ENCODE measurements at places on chromosomes 12 and 14.

DNA sequence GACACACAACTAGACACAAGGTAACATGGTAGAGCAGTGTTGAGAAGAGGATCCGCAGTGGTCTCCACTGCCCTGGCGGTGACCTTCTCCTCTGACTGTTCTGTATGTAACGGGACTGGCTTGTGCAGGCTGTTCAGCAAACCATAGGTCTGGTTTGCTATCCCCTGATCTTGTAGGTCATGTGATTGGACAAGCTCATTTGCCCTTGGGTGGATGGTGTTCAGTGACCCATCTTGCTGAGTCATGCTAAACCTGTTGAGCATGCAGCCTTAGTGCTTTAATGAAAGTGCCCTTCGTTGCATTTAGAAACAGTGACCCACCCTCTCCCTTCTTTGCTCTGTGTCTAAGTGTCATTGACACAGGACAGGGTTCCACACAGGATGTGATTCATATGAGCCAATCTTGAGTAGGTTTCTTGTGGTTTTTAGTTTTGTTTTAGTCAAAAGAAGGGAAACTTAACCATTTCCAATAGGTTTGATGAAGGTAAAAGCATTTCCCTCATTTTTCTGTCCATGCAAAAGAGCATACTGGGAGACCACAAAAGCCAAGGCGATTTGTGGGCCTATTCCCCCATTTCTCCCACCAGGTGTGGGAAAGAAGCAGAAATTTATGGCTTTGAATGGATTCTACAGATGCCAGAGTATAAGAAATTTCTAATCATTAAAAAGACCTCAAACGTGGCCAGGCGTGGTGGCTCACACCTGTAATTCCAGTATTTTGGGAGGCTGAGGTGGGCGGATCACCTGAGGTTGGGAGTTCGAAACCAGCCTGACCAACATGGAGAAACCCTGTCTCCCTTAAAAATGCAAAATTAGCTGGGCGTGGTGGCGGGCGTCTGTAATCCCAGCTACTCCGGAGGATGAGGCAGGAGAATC lies 32.6 kb upstream of the HIF1A start:
- DNase-seq = no peak

GRCh38 chr14:54003064-54003463 lies 46.4 kb upstream of the BMP4 start:
- no peak for DNase-seq

DNA sequence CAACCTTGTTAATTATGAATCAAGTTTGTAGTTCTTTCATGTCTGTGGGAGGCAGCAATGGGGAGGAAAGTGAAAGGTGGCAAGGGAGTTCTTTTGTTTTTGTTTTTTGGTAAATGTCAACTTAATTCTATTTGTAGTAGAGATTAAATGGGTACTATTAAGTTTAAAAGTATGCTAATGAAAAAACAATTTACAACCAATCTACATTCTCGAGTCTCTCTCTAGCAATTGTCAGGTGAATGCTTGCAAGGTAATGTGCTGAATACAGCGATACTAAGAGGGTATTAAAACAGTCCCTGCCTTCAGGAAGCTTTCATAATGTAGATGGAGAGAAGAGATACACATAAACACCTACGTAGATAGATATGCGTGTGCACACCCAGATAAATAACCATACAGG lies 1.6 kb upstream of the DACT1 start:
- DNase-seq = no peak

- peak; percentile 82 for DNase-seq
These were observed 55.2 kb downstream of the PTGER2 start for GRCh38 chr14:52369305-52369801.

- DNase-seq = no peak
These were observed 138.4 kb downstream of the ZFP36L1 start for GRCh38 chr14:68654471-68654941.

DNA sequence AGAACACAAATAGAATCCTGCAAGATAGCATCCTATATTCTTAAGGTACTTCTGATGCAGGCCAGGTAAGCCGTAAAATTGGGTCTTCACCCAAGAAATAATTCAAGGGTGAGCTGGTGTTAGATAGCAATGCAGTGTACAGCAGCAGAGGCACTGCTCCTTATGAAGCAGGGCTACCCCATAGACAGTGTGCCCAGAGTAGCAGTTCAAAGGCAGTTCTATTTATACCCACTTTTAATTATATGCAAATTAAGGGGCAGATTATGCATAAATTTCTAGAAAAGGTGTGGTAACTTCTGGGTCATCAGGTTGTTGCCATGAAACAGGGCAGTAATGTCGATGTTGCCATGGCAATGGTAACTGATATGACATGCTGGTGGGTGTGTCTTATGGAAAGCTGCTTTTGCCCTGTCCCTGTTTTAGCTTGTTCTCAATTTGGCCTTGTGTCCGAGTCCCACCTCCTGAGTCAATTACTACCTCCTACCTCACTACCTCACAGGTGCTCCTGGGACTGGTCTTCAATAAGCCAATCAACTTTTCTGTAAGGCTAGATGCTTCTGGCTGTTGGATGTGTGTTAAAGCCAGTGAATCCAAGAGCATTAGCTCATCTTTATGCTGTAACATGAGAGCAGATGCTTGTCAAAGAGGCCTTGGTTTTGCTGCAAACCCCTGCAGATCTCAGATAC lies 61.0 kb downstream of the PPM1A start:
- DNase-seq = no peak

- DNase-seq = no peak
These were observed 88.5 kb downstream of the DAD1 start for GRCh38 chr14:22500525-22500924.

All from AG09309 (cell line).